ENCODE measurements at places on chromosomes 2 and 18. TPM values are rescaled to one million over a fixed set of nuclear protein-coding genes. Genes with fewer than 3 reads are reported as not detected.

Gene HOXD11
- not detected for total RNA-seq

- no peak for DNase-seq
These were observed 329.6 kb upstream of the ID2 start for GRCh38 chr2:8352296-8352695.

- no peak for DNase-seq
These were observed 56.6 kb downstream of the ATIC start for GRCh38 chr2:215368493-215368809.

DNA sequence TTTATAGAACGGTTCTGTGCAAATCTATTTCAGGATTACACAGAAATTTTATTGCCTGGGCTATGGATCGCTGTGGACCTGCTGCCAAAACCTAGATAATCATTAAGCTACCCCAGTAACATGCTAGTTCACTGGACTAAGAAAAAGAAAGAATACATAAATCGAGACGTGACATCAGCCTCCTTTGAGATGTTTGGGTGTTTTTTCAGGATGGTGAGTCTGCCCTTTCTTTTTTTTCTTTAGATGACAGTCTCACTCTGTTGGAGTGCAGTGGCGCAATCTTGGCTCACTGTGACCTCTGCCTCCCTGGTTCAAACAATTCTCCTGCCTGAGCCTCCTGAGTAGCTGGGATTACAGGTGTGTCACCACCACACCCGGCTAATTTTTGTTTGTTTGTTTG, 52.0 kb downstream of the FHOD3 start:
- DNase-seq, result no peak

GRCh38 chr2:200453853-200454534, 55.9 kb downstream of the KCTD18 start:
- DNase-seq, result no peak

- peak; percentile 31 for DNase-seq
These were observed 67.7 kb upstream of the L3MBTL4 start for GRCh38 chr18:6482198-6482977.

Gene LIPG
- 1.3 TPM for total RNA-seq

DNA sequence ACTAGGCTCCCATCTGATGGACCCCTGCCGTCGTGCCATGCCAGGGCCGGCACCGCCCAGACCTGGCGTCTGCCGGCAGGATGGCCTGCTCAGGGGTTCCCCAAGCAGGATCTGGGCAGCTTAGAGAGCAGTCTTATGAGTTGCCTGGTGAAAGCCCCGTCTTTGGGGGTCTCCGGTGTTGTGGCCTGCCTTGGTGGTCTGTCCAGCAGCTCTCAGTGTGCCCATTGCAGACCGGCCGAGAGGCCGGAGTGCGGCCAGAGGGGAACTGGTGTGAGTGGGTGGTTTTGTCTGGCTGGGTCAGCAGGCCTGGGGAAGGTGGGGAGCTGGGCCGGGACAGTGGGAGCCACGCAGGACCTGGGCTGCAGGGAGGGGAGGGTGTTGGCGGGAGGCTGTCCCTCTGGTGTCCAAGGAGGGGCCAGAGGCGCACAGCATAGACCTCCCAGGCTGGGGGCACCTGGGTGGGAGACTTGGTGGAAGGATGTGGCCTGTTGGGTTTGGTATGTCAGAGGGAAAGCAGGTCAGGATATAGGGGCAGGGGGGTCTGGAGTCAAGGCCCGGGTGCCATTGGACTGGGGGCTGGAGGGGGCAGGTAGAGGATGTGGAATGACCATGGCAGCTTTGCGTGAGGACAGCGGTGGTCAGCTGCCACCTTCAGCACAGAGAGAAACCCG, 16.5 kb downstream of the GPC1 start:
- peak; percentile 46 for DNase-seq

- DNase-seq, result no peak
These were observed 97.0 kb downstream of the FOXI3 start for GRCh38 chr2:88355486-88355885.

DNA sequence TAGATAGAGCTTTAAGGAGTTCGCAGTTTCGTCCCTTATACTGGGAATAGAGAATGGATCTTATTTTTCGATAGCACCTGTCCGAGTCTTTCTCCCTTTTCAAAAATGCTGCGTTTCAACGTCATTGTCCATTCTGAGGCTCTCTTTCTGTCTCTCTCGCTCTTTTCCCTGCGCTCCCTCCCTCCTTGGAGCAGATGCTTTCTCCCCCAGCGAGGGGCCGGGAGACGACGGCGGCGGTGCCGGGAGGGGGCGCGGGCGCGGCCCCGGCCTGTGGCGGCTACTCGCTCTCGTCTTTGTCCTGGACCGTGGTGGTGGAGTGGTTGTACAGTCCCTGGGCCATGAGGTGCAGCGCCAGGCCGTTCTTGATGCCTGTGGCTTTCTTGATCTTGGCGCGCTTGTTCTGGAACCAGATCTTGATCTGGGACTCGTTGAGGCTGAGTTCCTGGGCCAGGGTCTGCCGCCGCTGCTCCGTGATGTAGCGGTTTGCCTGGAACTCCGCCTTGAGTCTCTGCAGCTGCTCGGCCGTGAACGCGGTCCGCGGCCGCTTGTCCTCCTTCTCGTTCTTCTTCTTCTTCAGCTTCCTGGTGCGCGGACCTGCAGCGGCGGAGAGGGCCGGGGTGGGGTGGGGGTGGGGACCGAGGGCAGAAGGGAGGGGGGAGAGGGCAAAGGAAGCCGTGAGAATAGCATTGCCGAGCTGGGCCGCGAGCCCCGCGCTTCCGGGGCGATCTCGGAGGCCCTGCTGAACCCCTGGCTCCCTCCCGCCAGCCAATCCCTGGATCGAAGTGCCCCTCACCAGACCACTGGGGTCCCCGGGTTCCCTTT, 4.6 kb downstream of the EN1 start:
- DNase-seq, result no peak
